ENCODE measurements at places on chromosomes 12 and 14.

DNA sequence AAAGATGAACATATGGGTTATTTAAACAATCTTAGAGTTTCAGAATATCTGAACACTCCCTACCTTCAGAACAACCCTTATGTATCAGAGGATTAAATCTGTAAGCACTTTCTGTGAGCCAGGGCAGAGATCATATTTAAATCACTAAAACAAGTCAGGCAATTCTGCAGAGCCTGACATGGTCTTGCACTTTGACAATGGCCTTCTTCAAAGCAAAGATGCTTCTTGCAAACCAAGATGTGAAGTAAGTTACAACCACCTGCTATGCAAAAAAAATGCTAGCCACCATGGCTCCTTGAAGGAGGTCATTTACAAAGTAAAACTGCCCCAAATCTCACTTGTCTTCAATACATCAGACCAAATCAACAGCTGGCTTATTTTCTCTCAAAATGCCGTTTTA is 3.2 kb downstream of the PPP1CC start:
- no peak for DNase-seq

- DNase-seq = no peak
Measured at GRCh38 chr12:3201339-3202051, 124.3 kb downstream of the TSPAN9 start.

- no peak for DNase-seq
Measured at GRCh38 chr12:102029141-102029540, 32.6 kb downstream of the WASHC3 start.

GRCh38 chr12:54984658-54985376 is at the start of gene TESPA1:
TESPA1 (minus strand) TSS chr12:54984762; CDS start chr12:54974562, 10,200 bp downstream.
- no peak for DNase-seq

DNA sequence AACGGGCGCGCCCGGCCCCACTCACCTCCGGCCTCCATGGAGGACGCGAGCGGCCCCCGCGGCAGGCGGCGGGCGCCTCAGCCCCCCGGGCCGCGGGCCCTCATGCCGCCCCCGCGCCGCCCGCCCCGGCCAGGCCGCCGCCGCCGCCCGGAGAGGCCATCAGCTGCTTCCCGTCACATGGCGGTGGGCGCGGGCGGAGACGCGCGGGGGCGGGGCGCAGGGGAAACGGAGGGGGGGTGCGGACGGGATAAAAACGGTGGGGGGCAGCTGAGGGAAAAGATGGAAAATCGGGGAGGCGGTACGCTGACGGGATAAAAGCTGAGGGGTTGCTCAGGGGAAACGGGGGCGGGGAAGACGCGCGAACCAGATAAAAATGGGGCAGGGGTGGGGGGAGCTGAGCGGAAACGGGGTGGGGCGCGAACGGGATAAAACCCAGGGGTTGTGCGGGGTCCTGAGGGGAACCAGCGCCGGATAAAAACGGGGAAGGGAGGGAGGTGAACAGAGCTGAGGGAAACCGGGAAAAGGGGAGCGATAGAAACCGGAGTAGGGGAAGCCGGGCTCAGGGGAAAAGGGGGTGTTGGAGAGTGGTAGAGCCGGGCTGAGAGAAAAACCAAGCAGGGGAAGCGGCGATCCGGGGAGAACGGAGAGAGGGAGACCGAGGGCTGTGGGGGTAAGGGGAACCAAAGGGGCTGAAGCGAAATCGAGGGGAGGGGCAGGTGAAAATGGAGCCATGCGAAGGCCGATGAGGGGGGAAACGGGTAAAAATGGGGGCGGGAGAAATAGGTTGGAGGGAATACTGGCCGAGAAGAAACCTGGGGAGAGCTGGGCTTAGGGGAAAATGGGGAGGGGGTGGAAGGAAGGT is at the start of gene WSB2:
TSS of gene WSB2 (minus strand) at position 169 of the 862 bp plus-strand sequence. CDS start at position 38, 131 bp downstream.
- DNase-seq = no peak

DNA sequence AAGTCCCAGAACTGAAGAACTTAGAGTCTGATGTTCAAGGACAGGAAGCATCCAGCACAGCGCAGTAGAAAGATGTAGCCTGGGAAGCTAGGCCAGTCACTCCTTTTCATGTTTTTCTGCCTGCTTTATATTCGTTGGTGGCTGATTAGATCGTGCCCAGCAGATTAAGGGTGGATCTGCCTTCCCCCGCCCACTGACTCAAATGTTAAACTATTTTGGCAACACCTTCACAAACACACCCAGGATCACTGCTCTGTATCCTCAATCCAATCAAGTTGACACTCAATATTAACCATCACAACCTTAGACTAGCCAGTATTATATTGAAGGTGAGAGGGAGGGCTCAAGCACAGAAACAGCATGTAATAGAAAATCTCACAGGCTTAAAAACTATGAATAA is 222.9 kb downstream of the C12orf50 start:
- no peak for DNase-seq

DNA sequence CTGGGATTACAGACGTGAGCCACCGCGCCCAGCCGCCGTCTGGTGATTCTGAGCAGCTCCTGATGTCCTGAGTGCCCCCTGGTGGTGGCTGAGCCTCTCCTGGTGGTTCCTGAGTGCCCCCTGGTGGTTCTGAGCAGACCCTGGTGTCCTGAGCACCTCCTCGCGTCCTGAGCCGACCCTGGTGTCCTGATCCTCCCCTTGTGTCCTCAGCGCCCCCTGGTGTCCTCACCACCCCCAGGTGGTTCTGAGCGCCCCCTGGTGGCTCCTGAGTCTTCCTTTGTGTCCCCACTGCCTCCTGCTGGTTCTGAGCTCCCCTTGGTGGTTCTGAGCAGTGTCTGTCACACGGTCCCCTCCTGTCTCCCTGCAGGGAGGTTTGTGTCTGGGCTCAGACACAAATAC is 1304.9 kb downstream of the TMEM121 start:
- DNase-seq = no peak

DNA sequence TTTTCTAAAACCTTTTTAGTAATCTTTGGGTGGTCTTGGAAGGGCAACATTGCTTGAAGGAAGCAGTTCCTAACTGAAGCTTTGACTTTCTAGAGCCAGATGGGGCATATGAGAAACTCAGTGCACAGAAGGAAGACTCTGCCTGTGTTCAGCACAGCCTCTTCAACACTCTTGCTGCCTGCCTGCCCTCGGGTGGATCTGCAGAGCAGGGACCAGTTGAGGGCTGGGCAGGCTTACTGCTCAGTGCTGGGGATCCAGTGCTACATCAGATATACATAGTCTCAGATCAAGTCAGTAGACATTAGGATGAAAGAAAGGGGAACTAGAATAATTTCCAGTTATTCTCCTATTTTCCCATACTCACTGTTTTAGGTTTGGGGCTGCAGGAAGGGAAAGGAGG is 29.5 kb upstream of the TMX1 start:
- DNase-seq = no peak

DNA sequence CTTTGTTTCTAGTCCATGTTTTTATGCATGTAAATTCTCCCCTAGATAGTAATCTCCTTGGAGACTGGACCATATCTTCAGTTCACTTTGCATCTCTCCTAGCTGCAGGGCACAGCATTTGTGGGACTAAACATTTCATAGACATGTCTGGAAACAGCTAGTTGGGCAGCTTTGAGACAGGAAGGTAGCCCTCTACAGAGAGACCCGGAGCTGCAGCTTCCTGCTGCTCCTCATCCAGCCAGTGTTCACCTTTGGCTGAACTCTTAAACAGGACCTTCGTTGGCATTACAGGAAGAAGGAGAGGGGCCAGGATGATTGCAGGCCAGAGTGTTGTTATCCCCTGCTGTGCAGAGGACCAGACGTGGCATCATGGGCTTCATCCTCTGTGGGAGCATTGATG is 52.9 kb downstream of the GNS start:
- no peak for DNase-seq

GRCh38 chr14:101918065-101918989 is 46.0 kb upstream of the DYNC1H1 start:
- DNase-seq = no peak

DNA sequence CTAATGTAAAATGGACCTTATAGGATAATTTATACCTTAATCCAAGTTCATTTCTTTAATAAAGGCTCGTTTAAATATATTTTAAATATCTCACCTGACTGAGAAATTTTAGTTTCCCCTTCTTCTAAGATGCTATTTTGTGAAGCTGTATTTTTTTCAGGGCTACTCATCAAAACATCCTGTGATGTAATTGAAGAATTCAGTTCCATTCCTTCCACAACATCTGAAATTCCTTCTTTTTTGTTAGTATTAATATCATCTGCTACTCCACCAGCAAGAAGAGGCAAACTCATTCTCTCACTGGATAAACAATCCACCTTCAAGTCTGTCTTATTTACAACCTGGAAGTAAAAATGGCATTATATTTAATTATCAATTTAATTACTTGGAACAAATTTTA is 22.5 kb downstream of the LGALS3 start:
- DNase-seq = no peak

GRCh38 chr12:100799770-100800169 is 5.2 kb downstream of the ANO4 start:
- DNase-seq = no peak

- no peak for DNase-seq
Measured at GRCh38 chr12:278046-278445, 15.4 kb upstream of the SLC6A13 start.

GRCh38 chr12:106573239-106573638 is 9.6 kb upstream of the RFX4 start:
- DNase-seq = no peak

DNA sequence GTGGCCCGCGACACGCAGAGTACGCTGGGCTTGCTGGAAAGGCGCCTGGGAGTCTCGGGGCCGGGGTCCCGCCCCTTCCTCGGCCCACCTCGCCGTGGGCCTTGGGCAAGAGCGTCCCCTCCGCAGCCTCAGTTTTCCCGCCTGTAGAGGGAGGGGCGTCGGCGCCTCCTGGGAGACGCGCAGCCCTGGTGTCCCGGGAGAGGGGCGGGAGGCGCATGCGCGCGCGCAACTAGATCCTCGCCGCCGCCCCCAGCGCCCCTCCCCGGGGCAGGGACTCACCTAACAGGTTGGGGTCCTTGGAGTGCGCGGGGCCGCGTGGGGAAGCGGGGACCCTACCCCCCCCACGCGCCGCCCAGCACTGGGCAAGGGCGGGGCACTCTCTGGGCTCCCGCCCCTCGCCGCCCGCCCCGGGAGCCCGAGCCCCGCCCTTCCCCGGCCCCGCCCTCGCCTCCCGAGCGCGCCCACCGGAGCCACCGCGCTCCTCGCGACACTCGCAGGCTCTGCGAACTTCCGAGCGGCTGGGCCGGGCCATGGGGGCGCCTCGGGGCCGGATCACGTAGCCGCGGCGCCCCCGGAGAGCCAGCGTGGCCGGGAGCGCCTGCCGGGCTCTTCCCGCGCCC is at the start of gene KIF26A:
TSS of gene KIF26A (plus strand) at position 490 of the 620 bp plus-strand sequence. CDS start 136 bp downstream, outside the sequence.
- DNase-seq = no peak

DNA sequence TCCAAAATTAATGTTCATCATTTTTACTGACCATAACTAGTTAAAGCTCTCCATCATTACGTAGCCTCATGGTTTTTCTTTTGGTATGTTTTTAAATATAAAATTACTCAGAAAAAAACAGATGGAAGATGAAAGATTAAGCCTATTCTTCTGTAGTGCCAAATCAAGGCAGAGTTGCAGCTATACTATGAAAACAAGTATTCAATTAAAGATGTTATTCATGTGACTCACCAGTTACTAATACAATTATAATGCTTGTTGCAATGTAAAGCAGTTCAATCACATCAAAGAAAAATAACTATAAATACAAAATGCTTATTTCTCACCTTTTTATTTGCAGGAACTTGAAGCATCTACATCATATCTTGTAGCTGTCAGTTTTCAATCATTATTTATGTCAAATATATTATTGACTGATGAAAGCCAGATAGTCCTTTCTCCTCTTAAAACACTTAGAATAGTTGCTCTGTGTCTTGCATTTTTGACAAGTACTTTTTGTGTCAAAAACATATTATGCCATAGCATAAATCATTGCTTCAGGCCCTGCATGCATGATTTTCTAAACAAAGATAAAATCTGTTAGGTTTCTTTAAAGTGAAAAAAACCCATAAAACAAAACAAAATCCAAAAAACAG is 36.0 kb upstream of the TRHDE start:
- no peak for DNase-seq

- DNase-seq = no peak
Measured at GRCh38 chr12:95642583-95642982, 91.3 kb upstream of the USP44 start.

GRCh38 chr12:101325590-101325989 is 45.7 kb downstream of the UTP20 start:
- DNase-seq = no peak

GRCh38 chr12:24084800-24085199 is 135.3 kb upstream of the SOX5 start:
- no peak for DNase-seq

GRCh38 chr12:24709216-24709615 is 239.7 kb downstream of the BCAT1 start:
- DNase-seq = no peak

DNA sequence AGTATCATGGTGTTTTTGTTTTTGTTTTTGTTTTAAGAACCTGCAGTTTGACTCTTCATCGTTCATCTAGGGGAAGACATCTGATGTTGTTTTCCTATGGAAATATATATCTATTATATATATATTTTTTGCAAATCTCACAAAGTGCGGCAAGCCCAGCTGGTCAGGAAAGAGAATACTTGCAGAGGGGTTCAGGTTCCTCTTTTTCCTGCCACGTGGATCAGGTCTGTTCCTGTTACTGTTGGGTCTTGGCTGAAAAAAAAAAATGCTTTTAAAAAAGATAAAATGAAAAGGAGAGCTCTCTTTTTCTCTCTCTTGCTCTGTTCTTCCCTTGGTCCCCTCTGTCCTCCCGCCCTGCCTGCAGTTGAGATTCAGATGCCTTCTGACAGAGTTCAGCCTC is 179.4 kb upstream of the BCL2L14 start:
- DNase-seq = no peak

GRCh38 chr12:24595652-24596235 is 353.2 kb downstream of the BCAT1 start:
- DNase-seq = no peak

- DNase-seq = no peak
Measured at GRCh38 chr12:42143452-42144157, 1.1 kb downstream of the GXYLT1 start.

GRCh38 chr14:104893435-104894207 is 28.6 kb downstream of the CEP170B start:
- DNase-seq = no peak

DNA sequence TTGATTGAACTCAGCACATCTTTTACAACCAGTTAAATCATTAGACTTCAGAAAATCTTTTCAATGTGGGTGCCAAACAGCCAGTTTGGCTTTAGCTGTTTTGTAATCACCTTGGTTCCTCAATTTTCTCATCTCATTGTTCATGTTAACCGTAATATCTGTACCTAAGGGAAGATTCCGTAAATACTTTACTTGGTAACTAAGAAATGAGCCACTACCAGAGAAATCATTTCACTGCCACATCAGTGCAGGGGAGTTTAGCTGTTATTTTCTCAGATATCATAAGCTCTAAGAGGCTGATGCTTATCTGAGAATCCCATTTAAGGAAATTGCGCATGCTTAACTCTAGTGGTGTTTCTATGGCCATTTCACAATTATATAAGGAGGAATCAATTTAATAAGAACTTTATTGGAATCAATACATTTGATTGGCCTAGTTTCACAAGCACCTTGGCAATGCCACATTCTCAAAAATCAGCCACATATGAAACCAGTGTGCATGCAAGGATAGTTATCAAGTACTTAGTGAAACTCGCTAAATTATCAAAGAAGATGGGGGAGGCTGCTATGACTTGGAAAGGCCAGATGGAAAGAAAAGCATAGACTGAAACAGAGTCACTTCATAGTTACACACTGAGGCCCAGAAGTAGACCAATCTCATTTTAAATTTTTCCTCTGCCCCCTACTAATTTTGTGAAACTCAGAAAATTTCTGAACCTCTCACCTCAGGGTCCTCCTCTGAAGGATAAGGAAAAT is 28.1 kb upstream of the IL22 start:
- DNase-seq = no peak
